ENCODE measurements at places on chromosomes 13 and 19.
A peak's percentile ranks its signal among the peaks of the same experiment; 100 is the strongest.

- no peak for DNase-seq
These were observed 114.2 kb downstream of the RAP2A start for GRCh38 chr13:97548138-97548537.

GRCh38 chr19:55086730-55087541, 11.3 kb downstream of the EPS8L1 start:
- no peak for DNase-seq

- DNase-seq: no peak
These were observed 7.0 kb upstream of the LRP3 start for GRCh38 chr19:33187183-33187540.

DNA sequence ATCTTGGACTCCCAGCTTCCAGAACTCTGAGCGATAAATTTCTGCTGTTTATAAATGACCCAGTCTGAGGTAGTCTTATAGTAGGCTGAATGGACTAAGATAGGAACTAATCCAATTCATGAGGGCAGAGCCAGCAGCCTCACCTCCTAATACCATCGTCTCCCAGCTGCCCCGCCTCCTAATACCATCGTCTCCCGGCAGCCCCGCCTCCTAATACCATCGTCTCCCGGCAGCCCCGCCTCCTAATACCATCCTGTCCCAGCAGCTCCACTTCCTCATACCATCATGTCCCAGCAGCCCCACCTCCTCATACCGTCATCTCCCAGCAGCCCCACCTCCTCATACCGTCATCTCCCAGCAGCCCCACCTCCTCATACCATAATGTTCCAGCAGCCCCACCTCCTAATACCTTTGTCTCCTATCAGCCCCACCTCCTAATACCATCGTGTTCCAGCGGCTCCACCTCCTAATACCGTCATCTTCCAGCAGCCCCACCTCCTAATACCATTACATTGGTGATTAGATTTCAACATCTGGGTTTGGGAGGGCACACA, 2.4 kb upstream of the ARGLU1 start:
- DNase-seq: no peak

DNA sequence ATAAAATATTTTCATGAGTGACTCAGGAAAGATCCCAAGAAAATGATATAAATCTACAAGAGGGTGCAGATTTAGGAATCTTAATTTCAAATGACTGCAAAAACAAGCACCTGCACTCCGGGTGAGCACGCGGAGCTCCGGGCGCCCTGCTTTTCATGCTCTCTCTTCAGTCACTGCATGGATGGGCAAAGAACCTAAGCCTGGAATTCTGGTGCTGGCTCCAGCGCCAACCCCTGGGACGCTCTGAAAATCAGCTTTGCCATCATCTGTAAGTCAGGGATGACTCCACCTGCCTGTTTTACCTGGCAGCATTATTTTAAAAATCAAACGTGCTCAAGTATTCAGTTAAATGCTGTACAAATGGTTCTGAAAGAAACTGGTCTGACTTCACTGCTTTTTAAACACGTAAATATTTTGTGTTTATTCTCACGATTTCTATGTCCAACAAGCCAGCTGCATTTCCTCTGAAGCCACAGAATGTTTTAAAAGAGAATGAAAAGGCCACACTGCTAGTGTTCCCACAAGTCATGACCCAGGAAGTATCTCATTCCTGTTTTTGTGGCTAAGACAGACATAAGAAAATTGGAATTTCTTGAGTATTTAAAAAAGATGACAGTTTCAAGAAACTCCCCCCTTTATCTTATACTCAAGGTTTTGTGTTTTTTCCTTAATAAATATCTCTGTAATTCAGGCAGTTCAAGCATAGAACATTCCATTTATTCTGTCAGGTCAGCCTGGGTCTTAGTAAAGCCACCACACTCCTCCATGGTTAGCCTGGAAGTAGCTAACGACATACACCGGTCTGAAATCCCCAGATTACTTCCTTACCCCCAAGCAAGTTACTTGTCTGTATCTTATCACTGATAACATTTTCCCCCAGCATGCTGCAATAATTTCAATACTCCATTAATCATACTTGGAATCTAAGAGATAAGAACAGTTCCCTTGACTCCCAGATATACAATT, 81.1 kb downstream of the COL4A1 start:
- DNase-seq: no peak

DNA sequence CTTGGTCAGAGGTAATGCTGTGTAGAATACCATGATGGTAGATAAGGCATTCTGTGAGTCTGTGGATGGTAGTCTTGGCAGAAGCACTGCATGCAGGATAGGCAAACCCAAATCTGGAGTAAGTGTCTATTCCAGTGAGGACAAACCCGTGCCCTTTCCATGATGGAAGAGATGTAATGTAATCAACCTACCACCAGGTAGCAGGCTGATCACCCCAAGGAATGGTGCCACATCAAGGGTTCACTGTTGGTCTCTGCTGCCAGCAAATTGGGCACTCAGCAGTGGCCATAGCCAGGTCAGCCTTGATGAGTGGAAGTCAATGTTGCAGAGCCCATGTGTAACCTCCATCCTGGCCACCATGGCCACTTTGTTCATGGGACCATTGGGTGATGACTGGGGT, 155.0 kb downstream of the RAP2A start:
- no peak for DNase-seq

DNA sequence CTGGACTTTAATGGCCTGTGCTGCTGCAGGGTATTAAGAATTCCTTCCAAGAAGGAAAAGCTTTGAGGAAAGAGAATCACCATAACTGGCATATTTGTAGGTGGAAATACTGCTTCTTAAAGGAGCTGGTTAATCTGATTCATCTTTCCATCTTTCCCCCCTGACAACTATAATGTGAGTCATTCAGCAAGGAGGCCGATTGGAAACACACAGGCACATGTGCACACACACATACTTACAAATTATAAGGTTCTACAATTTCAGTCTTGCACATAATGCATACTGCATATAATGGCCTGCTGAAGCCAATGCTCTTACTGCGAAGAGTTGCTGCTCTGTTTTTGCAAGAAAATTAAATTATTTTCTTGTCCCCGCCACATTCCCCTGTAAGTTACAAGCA, 78.8 kb upstream of the TPP2 start:
- no peak for DNase-seq

- no peak for DNase-seq
These were observed 83.9 kb downstream of the LRRC63 start for GRCh38 chr13:46295491-46296114.

GRCh38 chr19:50252111-50252886, 48.9 kb downstream of the MYH14 start:
- peak; percentile 39 for DNase-seq

DNA sequence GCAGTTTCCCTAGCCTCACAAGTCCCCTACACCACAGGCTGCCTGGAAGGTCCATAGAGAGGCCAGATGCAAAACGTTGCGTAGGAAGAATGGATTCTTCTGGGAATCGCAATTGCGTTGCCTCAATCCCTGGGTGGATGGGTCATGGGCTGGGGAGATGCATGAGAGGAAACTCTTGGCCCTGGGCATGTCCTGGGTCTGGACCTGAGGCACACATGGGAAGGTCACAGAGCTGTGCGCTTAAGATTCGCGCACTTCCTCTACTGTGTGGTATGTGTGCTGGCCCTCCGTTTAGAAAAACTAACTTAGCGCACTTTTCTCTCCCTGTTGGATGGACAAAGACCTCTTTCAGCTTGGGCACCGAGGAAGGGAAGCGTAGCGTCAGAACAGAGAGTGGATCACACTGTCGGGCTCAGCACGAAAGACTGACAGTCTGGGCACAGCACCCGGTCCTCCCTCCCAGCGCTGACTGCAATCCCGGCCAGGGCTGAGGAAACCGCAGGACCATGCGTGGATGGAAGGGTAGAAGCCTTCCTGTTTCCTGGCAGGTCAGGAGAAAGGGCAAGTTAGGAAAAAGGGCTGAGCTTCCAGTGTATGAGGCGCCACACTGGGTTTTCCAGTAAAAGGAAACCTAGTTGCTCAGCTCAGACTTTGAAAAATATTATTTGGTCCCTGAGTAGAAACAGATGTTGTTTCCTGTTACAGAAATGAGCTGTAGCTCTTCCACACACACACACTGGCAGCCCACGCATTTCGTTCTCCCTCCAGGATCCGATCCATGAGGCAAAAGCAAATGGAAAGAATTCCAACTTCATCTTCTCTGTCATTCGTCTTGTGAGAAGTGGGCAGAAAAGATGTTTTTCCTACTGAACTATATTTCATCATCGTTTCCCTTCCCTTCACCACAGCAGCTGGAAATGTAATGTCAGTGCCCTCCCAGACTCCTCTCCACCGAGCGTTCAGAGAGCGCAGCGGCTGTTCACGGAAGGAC, 86.0 kb downstream of the ING1 start:
- no peak for DNase-seq

All from activated CD8-positive, alpha-beta memory T cell treated with anti-CD3 and anti-CD28 coated beads for 48 hours (primary cell).